Mesenchymal stem cell (in vitro differentiated cells and primary cell): ENCODE measurements at places on chromosomes 13 and 19.
A peak's percentile ranks its signal among the peaks of the same experiment; 100 is the strongest.

GRCh38 chr19:4399812-4400134 lies 574 bp downstream of the SH3GL1 start:
- DNase-seq: peak; percentile 42

- no peak for DNase-seq
Measured at GRCh38 chr13:66128201-66128600, 1101.9 kb downstream of the PCDH9 start.

GRCh38 chr13:32309312-32310133 lies 5.6 kb downstream of the ZAR1L start:
- DNase-seq: peak; percentile 2

- DNase-seq: no peak
Measured at GRCh38 chr13:34672631-34673030, 269.4 kb upstream of the NBEA start.
